ENCODE measurements at places on chromosomes 12 and 14.
A peak's percentile ranks its signal among the peaks of the same experiment; 100 is the strongest.

GRCh38 chr12:124778411-124778810 is 85.3 kb downstream of the SCARB1 start:
- DNase-seq: no peak

- no peak for DNase-seq
Observed at GRCh38 chr14:89615421-89615820, 198.4 kb upstream of the FOXN3 start.

GRCh38 chr14:50830044-50830931 is 674 bp downstream of the NIN start:
- no peak for DNase-seq

DNA sequence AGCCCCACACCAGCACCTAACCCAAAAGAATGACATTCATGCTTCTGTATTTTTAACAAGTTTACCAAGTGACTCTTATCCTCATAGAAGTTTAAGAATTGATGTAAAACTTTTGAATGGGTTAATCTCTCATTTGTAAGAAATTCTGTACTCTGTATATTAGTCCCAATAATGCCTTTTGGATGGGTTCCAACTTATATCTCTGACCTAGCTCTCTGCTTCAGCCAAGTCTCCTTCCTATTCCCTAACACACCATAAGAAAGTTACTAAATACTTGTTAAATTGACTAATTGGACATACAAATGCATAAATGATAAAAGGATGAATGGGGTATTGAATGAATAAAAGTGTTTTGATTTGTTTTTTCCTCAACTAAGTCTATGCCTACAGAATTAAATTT is 557.3 kb downstream of the TMTC2 start:
- no peak for DNase-seq

GRCh38 chr12:123139926-123140675 is 10.8 kb downstream of the PITPNM2 start:
- DNase-seq: no peak

DNA sequence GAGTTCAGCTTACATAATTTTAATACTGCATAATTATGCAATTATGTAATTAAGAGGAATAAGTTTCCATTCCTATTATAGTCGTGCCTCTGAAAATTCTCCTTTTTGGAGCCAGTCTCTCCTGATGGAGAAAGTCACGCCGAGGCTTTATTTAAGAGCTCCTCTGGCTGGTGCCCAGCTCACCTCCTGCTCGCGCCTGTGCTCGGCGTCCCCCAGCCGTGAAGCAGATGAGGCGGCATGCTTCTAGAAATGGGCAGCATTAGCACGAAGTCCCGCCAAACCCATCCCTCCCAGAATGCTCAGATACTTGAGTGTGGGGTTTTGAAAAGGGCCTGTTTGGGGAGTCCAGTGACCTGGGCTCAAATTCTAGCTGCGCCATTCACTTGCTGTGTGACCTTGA is 153.0 kb downstream of the PHETA1 start:
- no peak for DNase-seq

DNA sequence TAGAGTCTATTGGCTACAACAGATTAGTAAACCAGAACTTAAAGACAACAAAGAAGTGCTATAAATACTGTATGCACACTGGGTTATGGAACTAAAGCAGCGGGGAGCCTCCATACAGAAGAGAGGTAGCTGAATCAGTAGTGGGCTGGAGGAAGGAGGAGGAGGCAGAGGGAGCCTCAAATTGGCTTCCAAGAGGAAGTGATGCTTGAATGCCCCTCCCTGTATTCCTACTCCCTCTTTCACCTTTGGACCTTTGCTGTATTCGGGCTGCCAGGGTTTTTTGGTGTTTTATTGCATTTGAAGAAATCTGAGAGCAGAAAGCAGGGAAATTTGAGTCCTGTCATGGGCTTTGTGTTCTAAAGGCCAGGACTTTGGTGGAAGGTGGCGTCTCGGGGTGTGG is 104.0 kb upstream of the PTPRB start:
- DNase-seq: no peak

- no peak for DNase-seq
Observed at GRCh38 chr12:97385121-97385520, 77.5 kb upstream of the RMST start.

- no peak for DNase-seq
Observed at GRCh38 chr12:75437564-75437963, 43.0 kb upstream of the GLIPR1 start.

GRCh38 chr14:80213602-80214001 is 2.3 kb upstream of the DIO2 start:
- peak; percentile 47 for DNase-seq

DNA sequence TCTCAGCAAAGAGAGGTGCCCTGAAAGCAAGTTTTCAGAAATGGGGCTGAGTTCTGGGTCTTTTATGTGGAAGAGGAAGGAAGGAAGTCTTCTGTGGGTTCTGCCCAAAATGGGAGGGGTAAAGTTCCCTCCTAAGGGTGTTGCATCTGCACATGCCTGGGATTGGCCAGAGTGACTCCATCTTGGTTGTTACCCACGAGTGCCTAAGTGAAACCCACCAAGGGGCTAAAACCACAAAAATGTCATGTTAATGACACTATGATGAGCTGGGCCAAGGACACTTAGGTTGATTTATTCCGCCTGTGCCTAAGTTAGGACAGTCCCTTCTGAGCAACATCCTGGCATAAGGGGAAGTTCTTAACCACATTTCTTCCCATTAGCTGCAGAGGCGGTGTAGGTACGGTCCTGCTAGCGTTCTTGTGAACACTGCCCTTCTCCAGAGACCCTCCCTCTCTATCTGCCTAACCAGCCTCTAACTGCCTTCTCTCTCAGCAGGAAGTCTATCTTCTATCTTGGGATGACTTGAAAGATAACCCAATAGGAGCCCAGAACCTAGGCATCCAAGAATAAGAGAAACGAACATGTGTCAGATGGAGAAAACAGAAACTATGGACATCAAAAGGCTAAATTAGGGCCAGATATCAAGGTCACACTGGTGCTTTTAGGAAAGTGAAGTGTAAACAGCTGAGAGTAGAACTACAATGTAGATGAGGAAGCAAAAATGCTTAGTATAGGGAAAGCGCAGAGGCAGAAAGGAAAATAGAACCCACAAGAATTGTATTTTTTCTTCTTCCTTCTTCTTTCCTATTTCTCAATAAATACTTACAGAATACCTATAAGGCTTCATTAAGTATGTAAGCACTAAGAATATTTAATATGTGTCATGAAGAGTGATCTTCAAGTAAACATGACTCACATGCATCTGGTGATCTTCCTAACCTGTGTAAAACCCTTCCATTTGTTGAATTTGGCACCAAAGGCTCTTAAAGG is 104.2 kb upstream of the AMN1 start:
- no peak for DNase-seq

GRCh38 chr12:64743206-64743605 is 16.0 kb downstream of the GNS start:
- DNase-seq: no peak

- no peak for DNase-seq
Observed at GRCh38 chr12:68138480-68138879, 21.1 kb downstream of the IFNG start.

GRCh38 chr12:6953442-6954315 is 2.5 kb downstream of the PTPN6 start:
- no peak for DNase-seq
